ENCODE measurements at places on chromosomes 13 and 19. TPM values are rescaled to one million over a fixed set of nuclear protein-coding genes. Genes with fewer than 3 reads are reported as not detected.
A peak's percentile ranks its signal among the peaks of the same experiment; 100 is the strongest.

Gene ADAMTS10
- total RNA-seq = 3.7 TPM

Gene CYP2A7
- not detected for total RNA-seq

Gene KANK3
- 3.6 TPM for total RNA-seq

Gene GIPC3
- total RNA-seq = 0.14 TPM

- peak; percentile 58 for DNase-seq
Observed at GRCh38 chr19:49512970-49513745, 697 bp downstream of the FCGRT start.

- no peak for DNase-seq
Observed at GRCh38 chr13:78317030-78317429, 286.3 kb downstream of the POU4F1 start.

DNA sequence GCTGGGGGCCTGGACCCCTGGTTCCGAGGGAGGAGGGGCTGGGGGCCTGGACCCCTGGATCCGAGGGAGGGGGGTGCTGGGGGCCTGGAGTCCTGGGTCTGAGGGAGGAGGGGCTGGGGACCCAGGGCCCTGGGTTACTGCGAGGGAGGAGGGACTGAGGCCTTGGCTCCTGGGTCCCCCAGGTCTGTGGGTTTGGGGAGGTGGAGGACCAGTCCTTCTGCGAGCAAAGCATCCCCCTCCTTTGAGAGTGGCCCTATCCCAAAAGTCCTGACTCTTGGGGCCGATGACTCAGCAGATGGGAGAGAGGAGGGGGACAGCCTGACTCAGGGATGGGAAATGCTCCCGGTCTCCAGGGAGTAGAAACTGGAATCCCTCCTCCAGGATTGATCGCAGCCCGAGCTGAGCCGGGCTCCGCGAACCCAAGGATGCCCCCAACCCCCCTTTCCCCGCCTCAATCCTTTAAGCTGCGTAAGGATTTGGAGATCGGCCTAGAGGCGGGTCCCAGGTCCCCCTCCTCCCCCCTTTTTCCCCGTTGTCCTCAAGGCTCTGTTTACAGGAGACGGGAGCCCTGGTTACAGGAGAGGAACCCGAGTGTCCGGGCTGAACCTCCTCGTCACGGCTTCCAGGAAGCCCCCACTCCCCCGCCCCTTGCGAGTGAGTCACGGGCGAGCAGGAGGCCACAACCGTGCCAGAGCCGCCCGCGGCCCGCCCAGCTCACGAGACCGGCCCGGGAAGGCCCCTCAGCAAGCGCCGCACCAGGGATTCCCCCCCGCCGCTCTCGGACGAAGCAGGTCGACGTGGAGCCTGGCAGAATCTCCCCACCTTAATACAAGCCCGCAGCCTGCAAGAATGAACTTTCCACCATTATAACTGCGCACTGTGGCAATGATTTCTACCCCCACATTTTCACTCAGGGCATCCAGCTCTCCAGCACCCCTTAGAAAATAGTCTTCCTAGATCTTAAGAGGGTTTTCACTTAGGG, 3.0 kb upstream of the ZFP36 start:
- peak; percentile 98 for DNase-seq

GRCh38 chr19:7199613-7200533, 94.3 kb downstream of the INSR start:
- no peak for DNase-seq

DNA sequence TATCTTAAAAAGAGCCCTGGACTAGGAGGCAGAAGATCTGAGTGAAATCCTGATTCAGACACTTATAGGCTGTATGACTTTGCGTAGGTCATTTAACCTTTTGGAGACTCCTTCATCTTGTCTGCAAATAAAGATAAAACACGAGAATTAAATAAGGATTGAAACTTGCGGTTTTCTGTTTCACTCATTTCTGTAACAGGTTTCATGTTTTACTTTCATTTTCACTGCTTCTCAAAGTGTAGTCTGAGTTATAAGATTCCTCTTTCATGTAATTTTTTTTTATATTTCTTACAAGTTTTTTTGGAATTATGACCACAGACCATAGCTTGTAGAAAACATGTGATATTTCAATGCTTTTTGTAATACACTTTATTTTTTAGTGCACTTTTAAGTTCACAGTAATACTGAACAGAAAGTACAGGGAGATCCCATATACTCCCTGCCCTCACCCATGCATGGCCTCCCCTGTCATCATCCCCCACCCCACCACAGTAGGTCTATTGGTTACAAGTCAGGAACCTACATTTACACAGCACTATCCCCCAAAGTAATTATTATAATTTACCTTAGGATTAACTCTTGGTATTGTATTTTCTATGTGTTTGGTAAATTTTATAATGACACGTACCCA, 174.6 kb downstream of the ITGBL1 start:
- DNase-seq = peak; percentile 65

DNA sequence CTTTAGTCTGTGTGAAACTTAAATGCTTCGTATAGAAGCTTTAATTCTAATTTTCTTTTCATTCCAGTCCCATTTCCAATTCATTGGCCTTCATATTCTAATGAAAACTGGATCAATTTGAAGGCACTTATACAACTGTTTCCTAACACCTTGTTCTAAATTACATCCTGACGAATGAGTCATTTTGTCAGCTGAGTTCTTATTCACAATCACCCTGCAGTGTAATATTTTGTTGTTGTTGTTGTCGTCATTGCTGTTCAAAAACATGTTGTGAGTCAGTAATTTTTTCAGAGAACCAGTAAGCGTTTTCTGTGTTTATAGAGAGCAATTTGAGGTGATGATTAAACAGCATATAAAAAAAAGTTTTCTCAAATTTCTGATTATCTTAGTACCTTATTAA, 290.0 kb downstream of the PCDH9 start:
- no peak for DNase-seq

DNA sequence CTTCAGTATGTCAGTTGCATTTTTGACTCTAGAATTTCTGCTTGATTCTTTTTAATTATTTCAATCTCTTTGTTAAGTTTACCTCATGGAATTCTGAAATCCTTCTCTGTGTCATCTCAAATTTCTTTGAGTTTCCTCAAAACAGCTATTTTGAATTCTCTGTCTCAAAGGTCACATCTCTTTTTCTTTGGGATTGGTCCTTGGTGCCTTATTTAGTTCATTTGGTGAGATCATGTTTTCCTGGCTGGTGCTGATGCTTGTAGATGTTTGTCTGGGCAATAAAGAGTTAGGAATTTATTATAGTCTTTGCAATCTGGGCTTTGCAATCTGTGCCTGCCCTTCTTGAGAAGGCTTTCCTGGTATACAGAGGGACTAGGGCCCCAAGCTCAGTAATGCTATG, 18.5 kb upstream of the KBTBD7 start:
- no peak for DNase-seq

DNA sequence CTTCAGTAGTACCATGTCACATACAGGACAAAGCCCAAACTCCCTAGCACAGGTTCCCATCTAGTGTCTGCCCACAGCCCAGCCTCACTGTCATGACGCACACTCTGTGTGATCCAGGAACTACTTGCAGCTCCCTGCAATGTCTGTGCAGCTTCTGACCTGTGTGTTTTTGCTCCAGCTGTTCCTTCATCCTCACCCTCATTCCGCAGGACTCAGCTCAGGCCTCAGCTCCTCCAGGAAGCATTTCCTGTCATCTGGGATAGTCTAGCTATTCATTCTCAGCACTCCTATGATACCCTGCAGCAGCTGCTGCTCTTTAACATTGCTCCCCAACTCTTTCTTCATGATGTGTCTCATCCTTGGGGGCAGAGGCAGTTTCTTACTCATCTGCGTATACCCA, 56.1 kb downstream of the ENOX1 start:
- DNase-seq = no peak

DNA sequence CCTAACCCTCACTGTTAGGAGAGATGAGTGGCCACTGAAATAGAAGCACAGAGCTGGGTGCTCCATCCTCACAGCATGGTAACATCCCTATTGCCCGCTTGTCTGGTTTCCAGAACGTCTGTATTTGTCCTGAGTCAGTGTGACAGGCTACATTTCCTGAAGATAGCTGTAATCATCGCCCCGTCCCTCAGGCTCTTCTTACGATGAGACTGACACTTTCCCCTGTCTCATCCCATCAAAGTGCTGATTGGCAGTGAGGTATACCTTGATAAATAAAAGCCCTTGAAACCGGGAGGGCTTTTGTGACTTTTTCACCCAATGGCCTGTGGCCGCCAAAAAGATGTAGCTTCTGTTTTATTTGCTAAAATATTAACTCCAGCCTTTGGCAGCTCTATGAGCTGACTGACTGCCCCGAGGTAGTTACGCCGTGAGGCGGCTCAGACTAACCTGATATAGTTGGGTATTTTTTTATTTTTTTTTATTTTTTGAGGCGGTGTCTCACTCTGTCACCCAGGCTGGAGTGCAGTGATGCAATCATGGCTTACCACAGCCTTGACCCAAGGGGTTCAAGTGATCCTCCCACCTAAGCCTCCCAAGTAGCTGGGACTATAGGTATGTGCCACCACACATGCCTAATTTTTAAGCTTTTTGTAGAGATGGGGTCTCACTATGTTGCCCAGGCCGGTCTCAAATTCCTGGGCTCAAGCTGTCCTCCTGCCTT, 5.7 kb upstream of the LRRC4B start:
- no peak for DNase-seq

- DNase-seq = no peak
Observed at GRCh38 chr13:56861476-56861875, 279.2 kb upstream of the PRR20A start.

GRCh38 chr13:69955271-69955670, 152.4 kb upstream of the ATXN8OS start:
- no peak for DNase-seq

DNA sequence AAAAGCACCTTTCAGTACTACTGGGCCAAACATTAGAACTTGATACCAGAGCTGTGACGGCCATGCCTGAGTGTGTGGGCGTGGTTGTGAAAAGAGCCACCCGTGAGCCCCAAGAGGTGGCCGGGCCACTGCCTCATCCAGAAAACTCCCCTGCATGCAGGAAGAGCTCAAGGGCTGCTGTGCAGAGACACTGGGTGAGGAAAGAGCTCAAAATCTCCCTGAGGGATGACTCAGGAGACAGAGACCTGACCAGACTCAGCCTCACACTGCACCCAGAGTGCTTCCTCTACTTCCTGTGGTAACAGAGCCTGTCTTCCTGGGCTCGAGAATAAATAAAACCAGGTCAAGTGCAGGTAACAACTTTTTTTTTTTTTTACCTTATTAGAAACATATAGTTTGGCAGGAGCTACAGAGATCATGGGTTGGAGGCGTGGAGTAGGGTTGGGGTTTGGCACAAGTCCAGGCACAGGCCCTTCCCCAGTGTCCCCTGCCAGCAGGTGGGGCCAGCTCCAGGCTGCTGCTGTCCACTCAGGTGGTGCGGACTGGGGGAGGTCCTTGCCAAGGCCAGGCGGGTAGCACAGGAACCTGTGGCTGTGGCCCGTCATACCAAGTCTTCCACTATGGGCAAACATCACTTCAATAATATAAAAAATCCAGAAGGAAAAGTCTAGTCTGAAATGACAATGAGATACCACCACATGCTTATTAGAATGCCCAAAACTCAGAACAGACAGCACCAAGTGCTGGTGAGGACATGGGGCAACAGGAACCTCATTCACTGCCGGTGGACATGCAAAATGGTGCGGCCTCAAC, 25.5 kb downstream of the ELL start:
- peak; percentile 80 for DNase-seq

DNA sequence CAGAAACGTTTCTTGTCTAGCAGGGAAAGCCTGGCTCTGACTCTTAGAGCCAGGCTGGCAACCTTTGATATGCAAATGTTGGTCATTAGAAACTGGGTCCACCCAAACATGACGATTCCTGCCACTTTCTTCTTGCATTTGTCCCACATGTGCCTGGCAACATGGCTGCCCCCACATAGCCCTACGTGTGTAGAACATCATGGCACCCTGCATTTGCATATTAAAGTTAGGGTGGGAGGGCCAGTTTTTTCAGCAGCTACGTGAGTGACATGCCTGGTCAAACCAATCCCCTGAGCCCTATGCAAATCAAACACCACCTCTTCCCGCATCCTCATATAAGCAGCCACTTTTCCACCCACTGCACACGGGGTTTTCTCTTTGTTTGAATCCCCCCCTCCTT, 95.0 kb downstream of the LIG4 start:
- no peak for DNase-seq

GRCh38 chr19:19417046-19417445, 11.6 kb downstream of the GATAD2A start:
- DNase-seq = no peak

- DNase-seq = no peak
Observed at GRCh38 chr19:5079071-5079774, 110.3 kb downstream of the KDM4B start.

GRCh38 chr19:2062389-2062729, 11.3 kb upstream of the MKNK2 start:
- no peak for DNase-seq

All from activated CD8-positive, alpha-beta T cell treated with anti-CD3 and anti-CD28 coated beads for 36 hours (primary cell).